ENCODE measurements at places on chromosomes 1 and 21.

- no peak for DNase-seq
Observed at GRCh38 chr1:2208309-2209239, 14.0 kb upstream of the FAAP20 start.

GRCh38 chr1:186078245-186078644 is 296.8 kb downstream of the TPR start:
- no peak for DNase-seq

DNA sequence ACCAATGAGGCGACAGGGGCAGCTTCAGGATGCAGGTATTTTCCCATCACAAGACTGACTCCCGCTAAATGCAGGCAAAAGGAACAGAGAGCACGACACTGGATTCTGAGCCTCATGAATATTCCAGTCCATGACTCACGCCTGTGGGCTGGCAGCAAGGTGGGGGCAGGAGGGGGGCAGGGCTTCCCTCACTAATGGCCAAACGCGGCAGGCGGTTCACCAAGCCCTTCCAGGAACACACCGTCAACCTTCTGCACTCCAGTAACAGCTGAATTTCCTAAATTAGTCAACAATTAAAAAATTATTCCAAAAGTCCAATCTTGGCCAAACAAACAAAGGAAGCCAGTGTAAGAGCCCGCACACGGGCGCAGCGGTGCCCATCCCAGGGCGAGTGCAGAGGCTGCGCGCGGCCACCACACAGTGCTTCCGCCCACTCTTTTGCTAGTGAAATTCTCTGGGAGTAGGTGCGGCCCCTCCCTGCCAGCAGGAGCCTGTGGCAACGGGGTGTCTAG is 12.5 kb upstream of the GPR153 start:
- DNase-seq, result no peak

- DNase-seq, result no peak
Observed at GRCh38 chr1:202662081-202662480, 48.2 kb downstream of the SYT2 start.

DNA sequence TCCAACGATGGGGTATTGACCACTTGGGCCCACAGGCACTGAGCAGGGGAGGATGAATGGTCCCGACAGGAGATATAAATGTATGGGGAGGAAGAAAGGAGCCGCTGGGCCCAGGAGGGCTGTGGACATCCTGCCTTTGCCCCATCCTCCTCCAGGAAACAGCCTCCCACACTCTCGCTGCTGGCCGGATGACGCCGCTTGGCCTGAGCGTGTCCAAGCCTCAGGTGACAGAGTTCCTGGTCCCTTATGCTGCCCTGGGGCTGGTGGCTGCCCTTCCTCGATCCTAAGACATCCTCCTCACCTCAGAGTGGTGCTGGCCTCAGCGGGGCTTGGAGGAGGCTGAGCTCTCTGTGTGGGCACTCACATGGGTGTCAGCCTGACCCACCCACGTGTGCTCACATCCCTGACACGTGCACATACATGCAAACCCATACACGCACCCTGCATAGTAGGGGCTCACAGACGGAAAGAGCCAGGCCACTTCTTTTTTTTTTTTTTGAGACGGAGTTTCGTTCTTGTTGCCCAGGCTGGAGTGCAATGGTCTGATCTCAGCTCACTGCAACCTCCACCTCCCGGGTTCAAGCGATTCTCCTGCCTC is 5.9 kb upstream of the SERINC2 start:
- no peak for DNase-seq

GRCh38 chr21:46307625-46308024 is 16.0 kb downstream of the C21orf58 start:
- no peak for DNase-seq

DNA sequence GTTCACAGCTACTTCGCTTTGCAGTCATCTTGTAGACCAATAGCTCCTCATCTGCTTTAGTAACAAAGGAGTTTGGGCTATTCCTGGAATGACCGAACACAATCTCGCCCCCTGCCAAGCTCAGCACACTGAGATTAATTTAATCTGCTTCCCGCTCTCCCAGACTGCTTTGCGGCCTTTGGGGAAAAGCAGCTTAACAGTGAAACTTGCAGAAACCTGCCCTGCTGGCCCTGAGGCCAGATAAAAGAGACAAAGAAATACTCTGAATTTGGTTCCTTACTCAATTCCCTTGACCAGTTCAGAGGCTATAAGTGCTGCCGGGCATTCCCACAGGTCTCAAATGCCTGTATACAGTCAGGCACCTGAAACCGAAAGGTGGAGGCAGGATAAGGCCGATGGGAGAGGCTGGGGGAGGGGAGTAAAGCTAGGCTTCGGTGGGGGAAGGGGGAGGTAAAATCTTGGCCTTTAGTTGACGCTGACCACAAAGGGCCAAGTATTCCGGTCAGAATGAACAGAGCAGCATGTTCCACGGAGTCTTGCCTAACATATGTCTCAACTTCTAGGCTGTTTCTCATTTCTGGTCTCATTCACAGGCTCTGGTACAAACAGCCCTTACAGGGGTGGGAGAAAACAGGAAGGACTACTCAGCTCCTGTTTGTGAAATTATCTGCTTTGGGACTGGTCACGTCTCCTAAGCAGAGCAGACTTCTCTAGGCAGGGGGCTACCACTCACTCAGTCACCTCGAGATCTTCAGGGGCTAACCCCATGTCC is 17.7 kb upstream of the A3GALT2 start:
- no peak for DNase-seq

DNA sequence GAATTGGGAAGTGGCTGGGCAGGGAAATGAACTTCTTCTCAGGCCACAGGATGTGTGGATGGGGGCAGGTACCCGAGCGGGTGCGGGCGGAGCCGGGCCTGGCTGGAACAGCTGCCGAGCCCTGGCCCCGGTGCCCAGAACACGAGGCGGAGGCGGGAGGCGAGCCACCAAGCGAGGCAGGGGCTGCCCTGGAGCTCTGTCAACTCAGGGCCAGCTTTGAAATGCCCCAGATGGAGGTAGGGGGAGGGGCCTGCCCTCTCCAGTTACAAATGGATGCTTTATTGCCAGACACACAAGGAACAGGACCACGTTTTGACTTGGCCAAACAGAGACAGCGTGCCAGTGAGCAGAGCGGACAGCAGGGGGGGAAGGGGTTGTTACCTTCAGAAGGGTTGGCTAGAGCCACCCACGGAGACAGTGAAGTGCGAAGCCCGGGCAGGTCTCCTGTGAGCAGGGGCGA is 240.4 kb downstream of the SDCCAG8 start:
- no peak for DNase-seq

DNA sequence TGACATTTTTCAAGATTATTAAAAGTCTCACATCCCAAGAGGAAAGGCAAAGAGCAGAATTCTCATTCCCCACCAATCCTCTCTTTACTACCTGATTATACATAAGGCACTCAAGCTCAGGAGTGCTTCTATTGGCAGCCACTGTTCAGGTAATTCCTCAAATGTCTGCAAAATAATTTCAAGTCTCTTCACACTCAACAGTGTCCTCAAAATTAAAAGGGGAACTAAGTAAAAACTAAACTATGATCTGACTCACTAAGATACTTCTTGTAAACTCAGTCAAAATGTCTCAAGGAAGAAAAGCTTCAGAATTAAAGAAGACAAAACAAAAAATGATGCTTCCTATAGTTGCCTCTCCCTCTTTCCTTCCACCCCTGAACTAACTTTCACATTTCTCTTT is 135.6 kb downstream of the GPATCH2 start:
- no peak for DNase-seq

DNA sequence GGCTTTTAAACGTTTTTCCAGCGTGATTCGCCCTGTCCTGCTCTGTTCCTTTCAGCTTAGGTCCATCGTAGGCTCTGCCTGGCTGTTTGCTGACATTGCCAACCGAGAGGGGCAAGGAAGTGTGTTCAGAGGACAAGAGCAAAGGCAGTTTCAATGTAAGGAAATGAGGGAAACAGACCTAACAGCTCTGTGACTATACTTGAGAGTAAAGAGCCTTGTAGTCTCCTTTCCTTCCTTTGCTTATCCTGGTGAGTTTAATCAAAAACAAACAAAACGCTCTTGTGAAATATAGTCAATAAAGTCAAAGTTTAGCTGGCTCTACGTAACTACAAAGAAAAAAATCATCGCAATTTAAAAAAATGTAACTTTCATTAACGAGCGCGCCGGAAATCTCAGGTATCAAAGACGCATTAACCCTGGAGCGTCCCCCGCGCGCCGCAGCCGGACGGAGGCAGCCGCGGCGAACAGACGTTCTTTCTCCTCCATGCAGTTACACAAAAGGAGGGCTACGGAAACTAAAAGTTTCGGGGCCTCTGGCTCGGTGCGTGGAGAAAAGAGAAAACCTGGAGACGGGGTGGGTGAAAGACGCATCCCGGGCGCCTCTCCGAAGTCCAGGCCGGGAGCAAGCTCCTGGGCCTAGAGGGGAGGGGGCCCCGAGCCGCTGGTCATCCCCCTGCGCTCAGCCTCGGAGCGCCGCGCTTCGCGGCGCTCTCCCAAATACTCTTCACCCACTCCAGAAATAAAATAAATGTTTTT is 617 bp upstream of the ADGRL2 start:
- peak; percentile 46 for DNase-seq

- DNase-seq, result no peak
Observed at GRCh38 chr1:194366705-194367104, 1180.3 kb upstream of the B3GALT2 start.

Data from SW 1271 (cell line).